ENCODE measurements at places on chromosomes 5 and 9.

DNA sequence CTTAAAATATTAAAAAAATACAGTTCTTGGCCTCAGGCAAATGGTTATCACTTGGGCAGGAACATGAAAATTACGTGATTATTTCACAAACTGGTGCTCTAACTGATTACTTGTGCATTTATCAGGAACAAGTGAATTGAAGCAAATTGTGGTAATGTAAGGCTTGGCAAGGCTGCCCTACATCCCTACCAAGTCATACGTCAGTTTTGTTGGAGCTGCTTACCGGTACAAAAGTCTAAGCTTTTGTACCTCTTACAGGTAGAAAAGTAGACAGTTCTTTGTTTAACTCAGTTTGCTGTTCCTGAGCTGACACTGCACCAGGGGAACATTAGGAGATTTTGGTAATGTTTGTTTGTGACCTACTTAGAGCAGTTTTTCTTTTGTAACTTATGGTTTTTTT, 2.2 kb downstream of the G3BP1 start:
- DNase-seq: no peak

- DNase-seq: peak; percentile 78
Measured at GRCh38 chr9:137286975-137287383, 9.5 kb downstream of the TOR4A start.

GRCh38 chr5:179610109-179610902, 13.2 kb downstream of the HNRNPH1 start:
- DNase-seq: no peak

- DNase-seq: peak; percentile 67
Measured at GRCh38 chr9:137237759-137238726, 3.0 kb upstream of the TUBB4B start.

GRCh38 chr9:118058227-118058626, 354.0 kb downstream of the TLR4 start:
- DNase-seq: no peak

- DNase-seq: no peak
Measured at GRCh38 chr5:31758803-31759425, 120.0 kb downstream of the PDZD2 start.

GRCh38 chr9:32968101-32969011, 33.1 kb downstream of the APTX start:
- peak; percentile 53 for DNase-seq

DNA sequence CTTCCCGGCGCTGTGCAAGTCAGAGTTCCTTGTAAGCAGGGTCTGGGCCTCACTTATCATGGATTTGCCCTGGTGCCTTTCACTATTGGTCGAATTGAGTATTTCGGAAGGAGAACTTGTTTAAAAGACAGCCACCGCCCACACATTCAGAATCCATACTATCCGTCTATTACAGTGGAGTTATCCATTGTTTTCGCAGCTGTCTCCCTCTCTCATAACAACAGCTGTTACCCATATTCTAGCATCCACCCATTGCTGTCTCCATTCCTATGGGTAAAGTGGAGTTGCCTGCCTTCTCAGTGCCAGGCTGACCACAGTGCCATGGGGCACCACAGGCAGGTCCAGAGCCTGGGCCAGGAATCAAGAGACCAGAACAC, 20.2 kb downstream of the FAXDC2 start:
- DNase-seq: no peak

GRCh38 chr9:83340451-83340850, 197.8 kb downstream of the FRMD3 start:
- no peak for DNase-seq
